ENCODE measurements at places on chromosomes 3 and 15.

- DNase-seq, result no peak
These were observed 256.9 kb downstream of the UBE2E2 start for GRCh38 chr3:23459889-23460546.

- DNase-seq, result no peak
These were observed 1.7 kb downstream of the ATG7 start for GRCh38 chr3:11273891-11274291.

DNA sequence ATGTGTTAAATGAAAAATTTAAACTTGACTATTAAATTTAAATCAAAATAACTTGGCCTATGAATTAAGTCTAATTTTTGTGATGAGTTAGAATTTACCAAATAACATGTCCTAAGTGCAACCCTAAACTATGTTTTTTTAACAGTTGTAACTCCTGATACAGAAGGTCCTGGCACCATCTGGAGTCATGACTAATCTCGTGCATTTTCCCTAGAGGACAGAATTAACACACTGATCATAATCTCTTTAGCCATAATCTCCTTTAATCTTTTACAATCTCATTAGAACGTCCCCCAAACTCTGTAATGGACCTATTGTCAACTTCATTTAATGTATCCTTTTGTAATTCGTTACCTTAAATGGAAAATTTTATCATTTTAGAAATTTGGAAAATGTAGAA is 100.6 kb downstream of the SUCNR1 start:
- DNase-seq, result no peak

GRCh38 chr3:15936312-15936711 is 138.5 kb upstream of the ANKRD28 start:
- no peak for DNase-seq
